NCI-H2081 (cell line): ENCODE measurements at places on chromosomes 3 and 15.

GRCh38 chr3:114823061-114823460, 324.0 kb downstream of the ZBTB20 start:
- no peak for DNase-seq

DNA sequence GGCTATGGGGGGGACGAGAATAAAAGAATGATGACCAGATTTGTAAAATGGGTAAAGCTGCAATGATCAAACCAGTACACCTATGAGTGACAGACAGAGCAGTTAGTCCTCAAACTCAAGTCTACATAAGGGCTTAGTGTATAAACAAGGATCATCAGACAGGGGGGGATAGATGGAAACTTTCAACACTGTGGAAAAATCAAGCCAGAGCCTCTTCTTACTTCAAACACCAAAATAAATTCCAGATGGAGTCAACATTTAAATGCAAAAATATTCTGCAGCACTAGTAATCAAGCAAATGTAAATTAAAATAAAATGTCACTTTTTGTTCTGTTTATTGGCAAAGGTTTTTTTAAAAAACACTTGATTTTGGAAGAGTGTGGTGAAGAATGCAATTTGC, 205.9 kb upstream of the RGMA start:
- no peak for DNase-seq

DNA sequence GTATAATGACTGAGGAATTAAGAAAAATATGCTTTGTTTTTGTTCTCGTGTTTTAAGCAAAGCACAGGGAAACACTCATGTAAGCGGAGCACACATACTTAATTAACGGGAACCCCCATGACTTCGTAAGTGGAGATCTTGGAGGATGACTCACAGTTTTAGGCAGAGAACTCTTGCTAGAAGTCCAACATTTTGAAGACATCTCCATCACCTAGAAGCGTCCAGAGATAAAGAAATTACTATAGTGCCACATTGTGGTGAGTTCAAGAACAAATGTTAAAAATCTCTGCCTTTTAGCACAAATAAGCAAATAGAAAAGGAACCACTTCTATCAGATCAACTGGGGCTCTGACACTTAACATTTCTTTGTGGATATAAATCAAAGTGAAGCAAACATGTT, 194.1 kb upstream of the ARHGEF26 start:
- DNase-seq, result peak; percentile 26

- DNase-seq, result no peak
Observed at GRCh38 chr3:186099178-186099577, 9.7 kb downstream of the ETV5 start.

DNA sequence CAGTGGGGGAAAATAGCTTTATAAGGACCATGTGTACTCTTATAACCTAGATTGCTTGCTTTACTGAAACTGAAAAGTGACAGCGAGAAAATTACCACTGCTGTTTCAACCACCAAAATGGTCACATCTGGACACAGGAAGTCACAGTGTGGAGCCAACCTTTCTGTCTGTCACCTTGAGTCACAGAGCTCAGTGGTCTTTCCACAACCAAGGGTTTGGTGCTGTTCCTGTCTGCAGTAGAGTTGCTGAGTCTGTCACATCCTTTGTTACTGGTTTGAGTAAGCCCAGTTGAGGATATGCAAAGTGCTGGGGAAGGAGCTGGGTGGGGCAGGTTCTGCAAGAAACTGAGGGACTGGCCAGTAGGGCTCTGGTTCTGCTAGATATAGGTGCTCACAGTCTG, 139.1 kb upstream of the EIF1B start:
- no peak for DNase-seq

DNA sequence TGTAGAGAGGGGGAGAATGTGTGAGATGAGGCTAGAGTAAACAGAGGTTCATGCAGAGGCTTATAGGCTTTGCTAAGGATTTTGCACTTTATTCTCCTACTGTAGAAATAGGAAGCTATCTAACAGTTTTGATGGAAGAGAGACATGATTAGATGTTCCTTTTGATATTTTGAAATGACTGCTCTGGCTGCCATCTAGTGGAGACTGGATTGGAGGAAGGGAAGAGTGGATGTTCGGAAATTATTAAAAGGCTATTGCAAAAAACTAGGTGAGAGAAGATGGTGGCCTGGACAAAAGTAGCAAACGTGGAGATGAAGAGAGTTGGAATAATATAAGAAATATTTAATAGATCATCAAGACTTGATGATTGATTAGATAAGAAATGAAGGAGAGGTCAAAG, 42.2 kb downstream of the SYN2 start:
- peak; percentile 9 for DNase-seq

GRCh38 chr3:178140531-178141304, 395.5 kb upstream of the KCNMB2 start:
- no peak for DNase-seq

- no peak for DNase-seq
Observed at GRCh38 chr3:8652324-8652987, 7.9 kb upstream of the SSUH2 start.

- DNase-seq, result no peak
Observed at GRCh38 chr3:188123170-188123905, 30.6 kb upstream of the LPP start.

GRCh38 chr3:172204716-172205115, 165.3 kb downstream of the FNDC3B start:
- no peak for DNase-seq

GRCh38 chr3:120227710-120228347, 57.2 kb downstream of the GPR156 start:
- DNase-seq, result no peak

DNA sequence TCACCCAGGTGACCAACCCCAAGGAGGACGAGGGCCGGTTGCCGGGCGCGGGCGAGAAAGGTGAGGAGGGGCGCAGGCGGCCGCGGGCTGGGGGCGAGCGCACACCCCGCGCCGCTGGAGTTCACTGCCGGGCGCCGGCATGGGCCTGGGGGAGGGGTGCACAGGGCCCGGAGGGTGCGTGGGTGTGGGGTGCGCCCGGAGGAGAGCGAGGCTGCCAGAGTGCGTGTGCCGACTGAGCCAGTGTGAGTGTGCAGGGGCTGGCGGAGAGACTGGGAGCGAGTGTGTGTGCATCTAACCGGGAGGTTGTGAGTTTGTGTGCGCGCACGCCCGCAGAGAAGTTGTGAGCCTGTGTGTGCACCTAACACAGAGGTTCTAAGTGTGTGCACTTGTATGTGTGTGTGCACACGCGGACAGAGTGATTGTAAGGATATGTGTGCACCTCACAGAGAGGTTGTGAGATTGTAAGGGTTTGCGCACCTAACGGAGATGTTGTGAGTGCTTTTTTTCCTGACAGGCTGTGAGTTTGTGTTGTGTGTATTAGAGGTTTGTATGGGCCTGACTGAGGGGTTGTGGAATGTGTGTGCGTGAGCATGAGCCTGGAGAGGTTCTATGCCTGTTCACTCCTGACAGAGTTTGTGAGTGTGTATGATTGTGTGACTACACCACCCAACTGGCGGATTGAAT, 681 bp downstream of the CTDSPL start:
- DNase-seq, result no peak

DNA sequence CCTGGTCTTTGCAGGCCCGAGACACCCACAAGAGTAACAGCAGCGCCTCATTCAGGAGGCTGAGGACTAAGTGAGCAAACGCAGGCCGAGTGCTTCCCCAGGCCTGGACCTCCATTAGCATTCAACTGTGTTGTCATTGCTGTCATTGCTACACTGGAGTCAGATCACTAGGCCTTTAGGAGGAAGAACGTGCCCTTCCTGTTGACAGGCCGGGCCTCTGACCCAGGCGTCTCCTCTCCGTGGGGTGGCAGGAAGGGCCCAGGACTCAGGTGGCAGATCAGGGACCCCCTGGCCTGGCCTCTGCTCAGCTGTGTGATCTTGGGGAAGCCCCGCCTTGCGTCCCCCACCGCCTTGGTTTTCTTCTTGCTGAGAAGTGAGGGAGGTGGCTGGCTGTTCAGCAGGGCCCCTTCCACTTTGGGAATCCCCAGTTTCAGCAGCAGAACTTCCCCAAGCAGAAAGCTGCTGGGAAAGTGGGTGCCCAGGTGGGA, 19.1 kb downstream of the ZDHHC19 start:
- no peak for DNase-seq

GRCh38 chr15:40105517-40106202, 3.0 kb downstream of the BMF start:
- DNase-seq, result no peak

- DNase-seq, result no peak
Observed at GRCh38 chr3:126039870-126040269, 44.1 kb downstream of the SLC41A3 start.

- no peak for DNase-seq
Observed at GRCh38 chr3:12901623-12902045, 60.3 kb upstream of the RPL32 start.

- DNase-seq, result no peak
Observed at GRCh38 chr3:32483772-32484171, 18.9 kb downstream of the CMTM6 start.

DNA sequence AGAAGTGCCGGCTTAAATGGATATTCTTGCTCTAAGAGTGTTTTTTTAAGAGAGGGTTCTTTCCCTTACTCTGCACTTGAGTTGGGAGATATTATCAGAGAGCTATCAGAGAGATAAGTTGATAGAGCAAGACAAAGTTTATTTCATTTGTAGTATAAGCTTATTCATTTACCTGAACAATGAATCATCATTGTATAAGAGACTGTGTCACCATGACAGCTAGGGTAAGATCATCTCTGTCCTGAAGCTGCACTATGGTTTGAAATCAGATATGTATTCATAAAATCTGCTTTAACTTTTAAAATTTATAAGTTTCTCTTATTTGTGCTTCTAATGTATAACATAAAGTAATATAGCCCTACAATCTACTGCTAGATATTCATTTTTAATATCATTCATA, 128.1 kb upstream of the ARL6 start:
- no peak for DNase-seq

DNA sequence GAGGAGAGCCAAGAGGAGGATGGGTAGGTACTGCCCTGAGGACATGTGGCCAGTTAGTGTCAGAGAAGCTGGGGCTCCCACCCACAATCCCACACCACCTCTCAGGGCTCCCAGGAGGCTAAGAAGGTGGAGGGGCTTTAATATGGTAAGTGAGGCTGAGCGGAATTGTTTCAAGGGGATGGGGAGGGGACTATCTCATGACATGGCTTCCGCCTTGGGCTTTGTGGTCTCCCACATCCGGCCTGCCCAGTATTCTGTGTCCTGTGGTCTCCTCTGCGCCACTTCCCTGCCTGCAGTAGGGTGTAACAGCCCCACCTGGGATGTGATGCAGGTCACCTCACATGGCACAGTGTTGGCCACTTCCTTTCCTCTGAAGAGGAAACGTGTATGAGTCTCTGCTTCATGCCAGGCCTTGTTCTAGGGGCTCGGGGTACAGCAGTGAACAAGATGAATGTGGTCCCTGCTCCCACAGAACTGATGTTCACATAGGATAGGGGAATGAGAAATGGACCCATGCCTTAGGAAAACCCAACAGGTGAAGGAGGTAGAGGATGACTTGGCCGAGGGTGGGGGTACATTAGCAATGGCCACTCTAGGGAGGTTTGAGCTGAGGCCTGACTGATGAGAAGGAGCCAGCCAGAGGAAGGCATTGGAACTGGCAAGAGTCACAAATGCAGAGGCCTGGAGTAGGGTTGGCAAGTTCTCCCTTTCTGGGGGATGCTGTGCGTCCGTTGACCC, 3.2 kb downstream of the NEIL1 start:
- no peak for DNase-seq

GRCh38 chr15:29289173-29289572, 19.6 kb upstream of the NSMCE3 start:
- DNase-seq, result no peak

GRCh38 chr15:56056626-56057025, 63.2 kb upstream of the NEDD4 start:
- DNase-seq, result no peak

- peak; percentile 73 for DNase-seq
Observed at GRCh38 chr3:142724682-142725356, 985 bp downstream of the TRPC1 start.

DNA sequence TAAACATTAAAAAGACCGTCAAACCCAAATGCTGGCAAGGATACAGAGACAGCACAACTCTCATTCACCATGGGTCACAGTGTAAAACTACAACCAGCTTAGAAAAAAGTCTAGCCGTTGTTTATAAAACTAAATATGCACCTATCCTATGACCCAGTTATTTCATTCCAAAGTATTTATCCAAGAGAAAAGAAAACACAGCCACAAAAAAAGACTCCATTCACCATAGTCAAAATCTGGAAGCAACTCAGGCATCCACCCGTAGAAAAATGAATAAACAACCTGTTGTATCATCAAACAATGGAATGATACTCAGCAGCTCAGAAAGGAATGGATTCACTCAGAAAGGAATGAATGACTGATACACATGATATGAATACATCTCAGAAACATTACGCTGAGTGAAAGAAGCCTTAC, 28.6 kb downstream of the PLD1 start:
- no peak for DNase-seq

DNA sequence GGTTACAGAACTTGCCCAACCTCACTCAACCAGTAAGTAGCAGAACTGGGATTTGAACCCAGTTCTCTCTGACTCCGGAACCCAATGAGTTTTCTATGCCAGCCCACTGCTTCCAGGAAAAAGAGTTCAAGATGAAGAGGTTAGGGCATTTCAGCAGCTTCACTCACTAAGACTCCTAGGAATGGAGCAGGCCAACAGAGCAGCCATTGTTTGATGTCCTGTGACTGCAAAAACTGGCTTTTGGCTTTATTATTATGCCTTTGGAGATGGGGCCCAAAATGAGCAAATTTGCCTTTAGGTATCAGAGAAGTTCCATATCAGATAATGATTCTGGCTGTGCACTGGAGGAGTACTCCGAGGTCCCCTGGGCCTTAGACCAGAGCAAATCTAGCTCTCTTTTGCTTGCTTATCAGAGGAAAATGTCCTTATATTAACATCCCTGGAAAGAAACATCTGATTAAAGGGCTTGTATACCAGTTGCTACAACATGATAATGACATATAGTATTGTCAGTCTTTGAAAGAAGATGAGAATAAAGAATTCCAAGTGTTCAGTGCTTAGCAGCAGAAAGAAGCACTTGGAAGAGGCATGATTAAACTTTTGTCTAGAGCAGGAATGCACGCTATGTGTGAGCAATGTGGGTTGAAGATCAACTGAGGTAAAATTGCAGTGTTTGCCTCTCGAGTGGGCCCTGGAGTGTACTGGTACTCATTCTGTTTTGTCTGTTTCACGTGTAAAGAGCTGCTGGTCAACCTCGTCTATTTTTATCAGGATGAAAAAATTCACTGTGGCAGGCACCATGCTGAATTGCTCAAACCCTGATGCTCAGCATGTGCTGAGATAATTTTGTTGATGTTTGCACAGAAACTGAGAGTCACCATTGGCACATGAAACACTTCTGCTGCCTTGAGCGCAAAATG, 21.8 kb upstream of the KLHL24 start:
- no peak for DNase-seq

DNA sequence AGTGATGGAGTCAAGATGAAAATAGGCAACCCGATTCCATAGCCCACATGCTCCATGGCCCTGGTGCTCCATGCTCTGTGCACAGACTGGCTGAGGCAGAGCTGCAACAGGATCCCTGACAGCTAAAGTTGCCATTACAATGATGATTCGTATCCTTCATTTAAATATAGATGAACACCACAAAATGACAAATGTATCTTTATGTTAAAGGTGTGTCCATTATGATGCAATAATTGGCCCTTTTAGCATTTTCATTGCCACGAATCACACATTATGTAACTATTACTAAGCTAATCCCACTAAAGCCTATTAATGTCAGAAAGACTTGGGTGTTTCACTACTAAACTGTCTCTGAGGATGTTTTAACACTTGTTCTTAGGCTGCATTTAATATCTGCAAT, 270.2 kb upstream of the THBS1 start:
- no peak for DNase-seq

GRCh38 chr3:66348704-66349103, 127.9 kb downstream of the SLC25A26 start:
- DNase-seq, result no peak
